GM13977 (cell line): ENCODE measurements at places on chromosomes 6 and 20.

- DNase-seq = no peak
These were observed 113.0 kb upstream of the EYA4 start for GRCh38 chr6:133128191-133128590.

DNA sequence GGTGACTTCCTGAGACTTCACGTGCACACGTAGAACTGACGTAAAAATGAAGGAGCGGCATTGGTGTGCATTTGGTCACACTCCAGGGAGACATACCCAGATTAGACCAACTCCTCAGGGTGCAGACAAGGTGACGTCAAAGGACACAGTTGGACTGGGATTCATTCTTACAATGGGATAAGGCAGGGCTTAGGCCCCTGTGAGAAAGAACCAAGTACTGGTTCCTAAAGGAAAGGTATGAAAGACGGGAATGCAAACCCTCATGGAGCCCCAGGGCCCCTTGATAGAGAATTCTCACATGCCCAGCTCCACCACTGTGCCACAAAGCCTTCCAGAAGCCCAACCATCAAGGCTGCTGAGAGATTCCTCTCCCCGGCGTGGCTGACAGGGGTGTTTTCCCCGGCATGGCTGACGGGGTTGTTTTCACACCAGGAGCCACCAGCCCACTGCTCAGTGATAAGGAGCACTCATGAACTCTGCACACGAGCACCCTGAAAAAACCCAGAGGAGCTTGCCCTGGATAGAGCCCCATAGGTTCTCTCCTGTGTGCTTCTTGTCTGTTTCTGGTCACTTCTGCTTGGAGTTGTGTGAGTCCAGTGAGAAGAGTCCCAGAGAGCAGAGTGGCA is 90.1 kb downstream of the CAP2 start:
- DNase-seq = no peak

DNA sequence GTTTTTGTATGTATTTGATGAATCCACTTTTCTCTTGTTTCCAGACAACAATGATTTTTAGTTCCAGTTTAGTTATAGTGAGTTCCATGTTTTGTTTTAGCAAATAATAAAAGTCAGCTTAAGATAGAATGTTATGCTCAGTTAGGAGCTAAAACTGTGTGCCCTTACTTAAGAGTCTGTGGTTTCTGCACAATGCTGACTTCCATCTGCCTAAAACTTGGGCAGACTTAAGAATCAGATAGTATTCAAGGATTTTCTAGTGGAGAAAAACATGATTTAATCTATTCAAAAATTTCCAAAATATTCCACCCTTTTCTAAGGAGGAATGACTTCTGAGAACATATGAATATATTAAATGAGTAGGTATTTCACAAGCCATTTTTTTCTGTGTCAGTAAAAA is 32.8 kb downstream of the LAMA4 start:
- no peak for DNase-seq

GRCh38 chr6:140809694-140810101 is 1323.0 kb upstream of the GJE1 start:
- DNase-seq = peak; percentile 39

GRCh38 chr6:37244430-37245310 is 12.9 kb upstream of the TBC1D22B start:
- no peak for DNase-seq

DNA sequence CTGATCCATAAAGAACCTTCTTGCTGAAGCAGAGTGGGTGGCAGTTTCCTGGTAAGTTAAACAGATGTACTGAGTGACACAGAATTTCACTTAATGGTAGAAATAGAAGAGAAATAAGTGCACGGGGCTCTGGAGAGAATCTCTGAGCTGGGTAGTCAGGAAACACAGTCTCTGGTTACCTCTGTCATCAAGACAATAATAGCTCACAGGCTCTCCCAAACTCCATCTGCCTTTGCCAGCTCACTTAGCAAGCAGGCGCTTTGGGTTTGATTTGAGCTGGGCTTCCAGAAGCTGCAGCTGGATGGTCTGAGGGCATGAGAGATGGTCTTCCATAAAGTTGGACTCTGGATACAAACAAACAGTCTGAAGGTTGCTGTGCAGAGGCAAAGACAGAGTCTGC is 39.6 kb upstream of the PRSS35 start:
- DNase-seq = no peak

DNA sequence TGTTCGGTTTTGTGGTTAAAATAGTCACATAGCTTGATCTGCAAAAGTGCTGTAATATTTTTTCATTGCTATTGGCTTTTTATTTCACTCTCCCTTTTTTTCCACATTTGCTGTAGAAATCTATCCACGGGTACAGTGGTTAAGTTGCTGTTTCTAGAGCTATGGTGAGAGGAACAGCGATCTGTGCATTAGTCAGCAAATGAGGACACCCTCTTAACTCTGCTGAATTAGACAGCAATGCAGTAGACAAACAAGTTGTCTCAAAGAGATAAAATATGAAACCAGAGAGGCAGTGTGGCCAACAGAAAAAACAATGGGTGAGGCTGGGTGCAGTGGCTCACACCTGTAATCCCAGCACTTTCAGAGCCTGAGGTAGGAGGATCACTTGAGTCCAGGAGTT is 17.6 kb upstream of the SYNJ2 start:
- no peak for DNase-seq

GRCh38 chr6:169070506-169071176 is 183.0 kb downstream of the THBS2 start:
- DNase-seq = no peak

- no peak for DNase-seq
These were observed 521.2 kb upstream of the IMPG1 start for GRCh38 chr6:76593668-76594067.

DNA sequence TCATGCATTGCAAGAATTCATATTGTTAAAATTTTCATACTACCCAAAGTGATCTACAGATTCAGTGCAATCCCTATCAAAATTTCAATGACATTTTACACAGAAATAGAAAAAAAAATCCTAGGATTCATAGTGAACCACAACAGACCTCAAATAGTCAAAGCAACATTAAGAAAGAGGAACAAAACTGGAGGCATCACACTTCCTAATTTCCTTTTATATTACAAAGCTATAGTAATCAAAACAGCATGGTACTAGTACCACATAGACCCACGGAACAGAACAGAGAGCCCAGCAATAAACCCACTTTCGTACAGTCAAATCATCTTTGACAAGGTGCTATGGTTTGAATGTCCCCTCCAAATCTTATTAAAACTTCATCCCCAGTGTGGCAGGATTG is 39.7 kb downstream of the NTSR1 start:
- DNase-seq = no peak

GRCh38 chr20:5195655-5196054 is 68.8 kb downstream of the CDS2 start:
- DNase-seq = no peak

DNA sequence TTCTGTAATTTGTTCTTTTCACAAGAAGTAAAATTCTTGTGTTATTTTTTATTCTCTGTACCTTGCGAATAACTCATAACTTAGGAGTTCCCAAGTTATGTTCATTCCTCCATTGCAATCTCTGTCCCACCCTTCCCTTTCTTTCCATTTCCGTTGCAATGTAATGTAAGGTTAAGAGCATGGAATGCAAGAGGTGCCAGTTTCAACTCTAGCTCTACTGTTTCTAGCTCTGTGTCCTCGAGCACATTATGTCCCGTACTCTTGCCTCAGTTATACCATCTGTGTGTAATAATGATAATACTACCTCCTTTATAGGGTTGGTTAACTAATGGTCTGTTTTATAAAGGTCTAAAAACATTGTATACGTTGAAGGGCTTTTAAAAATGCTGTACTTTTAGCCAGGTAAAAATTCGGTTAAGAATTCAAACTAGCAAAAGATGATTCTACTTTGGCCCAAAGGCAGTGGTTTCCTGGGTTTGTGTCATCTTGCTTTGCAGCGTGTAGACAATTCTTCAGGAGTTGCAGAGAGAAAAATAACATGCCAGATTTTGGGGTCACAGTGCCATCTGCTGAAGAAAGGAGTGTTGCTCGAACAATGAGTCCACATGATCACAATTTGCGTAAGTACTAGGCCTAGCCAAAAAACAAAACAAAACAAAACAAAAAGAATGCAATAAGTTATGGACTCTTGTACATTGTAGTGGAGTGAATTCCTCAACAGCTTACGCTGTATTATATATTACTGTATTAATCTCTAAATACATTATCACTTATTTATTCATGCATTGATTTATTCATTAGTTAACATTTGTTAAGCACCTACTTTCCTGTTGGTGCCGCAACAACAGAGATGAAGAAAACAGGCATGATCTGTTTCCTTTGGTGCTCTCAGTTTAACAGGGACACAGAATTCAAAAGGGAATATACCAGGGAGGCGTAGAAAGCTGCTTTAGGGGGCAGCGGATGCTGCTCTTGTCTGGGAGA is 10.0 kb upstream of the PFDN4 start:
- no peak for DNase-seq

GRCh38 chr6:163836876-163837690 is 422.6 kb downstream of the QKI start:
- no peak for DNase-seq

- DNase-seq = no peak
These were observed 102.8 kb downstream of the NRSN1 start for GRCh38 chr6:24228681-24229255.

DNA sequence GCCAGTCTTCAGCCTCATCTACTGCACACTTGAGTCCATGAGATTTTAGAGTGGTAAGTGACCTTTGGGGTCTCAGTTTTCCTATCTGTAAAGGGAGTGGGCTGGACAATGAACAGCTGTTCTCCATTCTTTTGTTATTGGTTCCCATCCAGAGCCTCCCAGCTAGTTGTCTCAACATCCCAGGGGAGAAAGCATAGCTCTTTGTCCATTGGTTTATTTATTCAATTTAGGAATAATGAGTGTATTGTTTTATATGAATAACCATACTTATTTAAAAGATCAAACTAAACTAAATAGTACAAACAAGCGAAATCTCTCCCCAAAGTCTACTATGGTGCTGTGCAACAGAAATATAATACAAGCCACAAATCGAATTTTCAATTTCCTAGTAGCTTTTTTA is 13.7 kb downstream of the PIGT start:
- DNase-seq = no peak

DNA sequence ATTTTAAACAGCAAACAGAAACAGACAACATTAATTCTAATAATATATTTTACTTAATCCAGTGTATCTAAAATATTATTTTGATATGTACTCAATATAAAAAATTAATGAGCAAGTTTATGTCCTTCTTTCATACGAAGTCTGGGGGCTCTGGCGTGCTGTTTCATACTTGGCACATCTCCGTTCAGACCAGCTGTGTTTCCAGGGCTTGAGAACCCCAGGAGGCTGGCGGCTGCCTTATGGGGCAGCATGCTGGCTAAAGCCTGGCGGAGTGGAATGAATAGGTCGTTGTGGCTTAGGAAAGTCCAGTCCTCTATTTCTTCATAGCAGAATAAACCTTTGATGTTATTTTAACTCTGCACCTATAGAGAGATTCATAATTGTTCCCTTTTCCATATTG is 43.3 kb downstream of the DUSP22 start:
- no peak for DNase-seq

- no peak for DNase-seq
These were observed 273.9 kb upstream of the TAB2 start for GRCh38 chr6:149043476-149044130.

- DNase-seq = no peak
These were observed 81.8 kb downstream of the FYN start for GRCh38 chr6:111791415-111791814.

GRCh38 chr6:5084781-5085647 is at the start of gene PPP1R3G:
Gene PPP1R3G, plus strand, starts transcription at chr6:5085341. Its CDS starts 145 bp downstream, at chr6:5085486.
- peak; percentile 77 for DNase-seq

- DNase-seq = no peak
These were observed 55.7 kb downstream of the MAFB start for GRCh38 chr20:40633123-40633850.

GRCh38 chr6:168695701-168696100 is 254.7 kb downstream of the SMOC2 start:
- no peak for DNase-seq

GRCh38 chr20:6909608-6910007 is 142.1 kb downstream of the BMP2 start:
- no peak for DNase-seq
